ENCODE measurements at places on chromosomes 1 and 21.

GRCh38 chr21:38389354-38389676 lies 109.0 kb downstream of the ERG start:
- no peak for DNase-seq

GRCh38 chr1:210263963-210264362 lies 31.4 kb downstream of the SERTAD4 start:
- DNase-seq: no peak

DNA sequence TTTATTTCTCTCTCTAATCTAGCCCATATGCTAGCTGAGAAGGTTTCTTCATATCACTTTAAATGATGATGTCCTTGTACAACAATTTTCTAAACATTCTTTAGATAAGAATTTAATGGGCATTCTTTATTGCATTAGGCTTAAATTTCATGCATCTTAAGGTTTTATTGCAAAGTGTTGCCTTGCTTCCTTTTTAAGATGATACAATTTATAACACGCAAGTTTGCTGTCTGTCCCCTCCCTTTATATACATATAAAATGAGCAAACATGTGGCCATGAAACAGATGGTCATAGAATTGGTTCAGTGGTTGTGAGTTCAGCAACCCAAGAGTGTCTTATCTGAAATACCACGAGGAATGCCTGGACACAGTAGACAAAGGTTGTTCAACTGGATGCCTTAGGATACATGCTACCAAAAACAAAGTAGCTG lies 12.1 kb downstream of the NBPF3 start:
- DNase-seq: no peak

GRCh38 chr1:109763646-109764415 lies at the start of gene EPS8L3:
Gene EPS8L3, minus strand, starts transcription at chr1:109763923. Its CDS starts 2,174 bp downstream, at chr1:109761749.
- no peak for DNase-seq

GRCh38 chr1:232872738-232873137 lies 67.5 kb downstream of the MAP10 start:
- DNase-seq: no peak

- DNase-seq: no peak
Measured at GRCh38 chr1:193794239-193794638, 607.8 kb upstream of the B3GALT2 start.

DNA sequence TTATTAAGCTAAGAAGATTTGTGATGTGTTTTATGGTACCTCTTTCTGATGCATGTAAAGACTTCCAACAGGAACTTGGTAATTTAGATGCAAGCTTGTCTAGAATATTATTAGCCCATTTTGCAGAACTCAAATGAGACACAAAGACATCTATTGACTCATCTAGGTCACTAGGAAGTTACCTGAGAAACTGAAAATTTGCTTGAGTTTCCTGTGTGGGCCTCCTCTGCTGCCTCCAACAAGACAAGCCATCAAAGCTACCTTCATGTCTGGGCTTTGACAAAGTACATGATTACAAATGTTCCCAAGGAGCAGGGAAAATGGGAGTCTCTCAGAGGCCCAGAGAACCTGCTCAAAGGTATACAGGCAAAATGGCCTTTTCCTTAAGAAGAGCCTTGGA lies 5.6 kb downstream of the RUNX1 start:
- DNase-seq: no peak

- DNase-seq: no peak
Measured at GRCh38 chr21:42981214-42981523, 6.8 kb downstream of the PKNOX1 start.

GRCh38 chr1:50308878-50309277 lies 114.4 kb downstream of the DMRTA2 start:
- DNase-seq: no peak

DNA sequence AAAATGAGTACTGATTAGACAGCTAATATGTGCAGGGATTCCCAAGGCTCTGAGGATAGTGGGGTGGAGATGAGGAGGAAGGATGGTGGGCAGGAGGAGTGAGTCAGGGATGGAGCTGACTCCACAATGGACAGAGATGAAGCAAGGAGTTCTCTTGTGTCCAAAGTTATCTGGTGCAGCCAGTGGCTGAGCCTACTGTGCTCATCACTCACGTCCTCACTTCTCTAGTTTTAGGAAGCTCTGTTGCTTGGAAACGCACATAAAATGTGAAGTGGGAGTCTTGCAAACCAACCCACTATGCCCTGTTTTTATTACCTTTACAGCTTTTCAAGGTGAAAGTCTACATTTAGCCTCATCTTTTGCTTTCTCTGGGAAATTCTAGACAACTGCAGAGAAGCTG lies 36.5 kb upstream of the SAMD13 start:
- no peak for DNase-seq

DNA sequence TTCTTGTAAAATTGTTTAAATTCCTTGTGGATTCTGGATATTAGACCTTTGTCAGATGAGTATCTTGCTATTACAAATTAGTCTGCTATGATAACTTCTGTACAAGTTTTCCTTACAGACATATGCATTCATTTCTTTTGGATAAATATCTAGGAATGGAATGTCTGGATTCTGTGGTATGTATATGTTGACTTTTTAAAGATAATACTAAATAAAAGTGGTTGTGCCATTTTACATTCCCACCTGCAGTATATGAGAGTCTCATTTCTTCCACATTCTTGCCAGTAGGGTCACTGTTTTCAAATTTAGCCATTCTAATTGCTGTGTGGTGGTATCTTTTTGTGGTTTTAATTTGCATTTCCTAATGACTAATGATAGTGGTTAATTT lies 53.9 kb downstream of the SYDE2 start:
- DNase-seq: no peak

DNA sequence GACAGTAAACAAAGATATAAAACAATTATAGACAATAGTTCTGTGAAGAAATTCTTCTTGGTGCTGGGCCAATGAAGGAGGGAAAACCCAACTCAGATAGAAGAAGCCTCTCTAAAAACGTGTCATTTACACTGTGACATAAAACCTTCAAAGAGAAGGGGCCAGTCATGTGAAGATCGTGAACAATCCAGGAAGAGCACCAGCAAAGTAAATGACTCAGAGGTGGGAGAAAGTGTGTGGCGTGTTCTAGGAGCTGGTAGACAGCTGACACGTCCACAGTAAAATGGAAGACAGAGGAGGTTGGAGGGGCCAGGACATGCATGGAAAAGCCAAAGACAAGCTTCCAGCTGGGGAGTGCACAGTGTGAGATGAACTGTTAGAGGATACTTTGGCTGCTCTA lies 143.6 kb downstream of the VAV3 start:
- no peak for DNase-seq

DNA sequence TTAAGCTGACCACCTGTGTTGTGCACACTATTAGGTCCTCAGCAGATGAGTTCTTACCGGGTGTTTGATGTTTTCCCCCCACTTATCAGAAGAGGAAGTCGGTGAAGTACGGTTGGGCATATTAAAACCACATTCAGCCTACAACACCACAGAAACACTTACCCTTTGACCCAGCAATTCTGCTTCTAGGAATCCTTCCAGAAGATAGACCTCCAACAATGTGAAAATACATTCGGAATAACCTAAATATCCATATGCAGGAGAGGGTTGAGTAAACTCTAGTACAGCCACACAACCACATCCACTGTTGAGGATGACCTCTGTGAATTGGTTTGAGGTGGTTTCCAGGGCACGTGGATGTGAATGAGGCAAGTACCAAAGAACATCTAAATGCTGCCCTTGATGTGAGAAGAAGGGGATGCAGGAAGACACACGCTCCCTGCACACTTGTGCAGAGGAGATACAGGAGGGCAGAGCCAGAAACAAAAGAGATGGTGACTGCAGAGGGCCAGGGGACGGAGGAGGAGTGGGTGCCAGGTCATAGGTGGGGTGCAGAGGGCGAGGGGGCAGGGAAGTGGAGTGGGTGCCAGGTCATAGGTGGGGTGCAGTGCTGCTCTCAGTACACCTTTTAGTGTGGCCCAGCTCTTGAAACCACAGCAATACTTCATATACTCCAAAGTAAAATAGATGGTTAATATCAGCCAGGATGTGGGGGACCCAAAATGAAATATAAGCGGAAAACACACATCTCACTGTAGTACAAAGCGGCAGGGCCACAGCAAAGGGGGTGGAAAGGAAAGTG lies 12.8 kb downstream of the ADARB1 start:
- DNase-seq: no peak

- DNase-seq: no peak
Measured at GRCh38 chr1:153629971-153630370, 1.7 kb downstream of the S100A1 start.

- DNase-seq: no peak
Measured at GRCh38 chr1:60090655-60091054, 17.1 kb upstream of the C1orf87 start.

DNA sequence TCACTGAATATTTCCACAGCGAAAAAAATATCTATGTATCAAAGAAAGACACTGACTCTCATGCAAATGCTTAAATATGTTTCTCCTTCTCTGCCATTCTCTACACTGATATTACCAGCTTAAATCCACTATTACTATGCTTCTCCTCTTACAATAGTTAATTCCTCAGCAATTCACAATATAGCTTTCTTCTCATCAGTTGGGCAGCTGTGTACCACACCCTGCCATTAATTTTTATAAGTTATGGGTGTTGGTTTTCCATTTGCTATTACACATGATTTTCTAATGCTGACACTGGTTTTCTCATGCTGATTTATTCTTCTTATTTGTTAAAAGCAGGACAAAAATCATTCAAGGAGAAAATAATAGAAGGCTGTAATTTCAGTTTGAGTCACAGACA lies 251.8 kb downstream of the TBX15 start:
- no peak for DNase-seq

DNA sequence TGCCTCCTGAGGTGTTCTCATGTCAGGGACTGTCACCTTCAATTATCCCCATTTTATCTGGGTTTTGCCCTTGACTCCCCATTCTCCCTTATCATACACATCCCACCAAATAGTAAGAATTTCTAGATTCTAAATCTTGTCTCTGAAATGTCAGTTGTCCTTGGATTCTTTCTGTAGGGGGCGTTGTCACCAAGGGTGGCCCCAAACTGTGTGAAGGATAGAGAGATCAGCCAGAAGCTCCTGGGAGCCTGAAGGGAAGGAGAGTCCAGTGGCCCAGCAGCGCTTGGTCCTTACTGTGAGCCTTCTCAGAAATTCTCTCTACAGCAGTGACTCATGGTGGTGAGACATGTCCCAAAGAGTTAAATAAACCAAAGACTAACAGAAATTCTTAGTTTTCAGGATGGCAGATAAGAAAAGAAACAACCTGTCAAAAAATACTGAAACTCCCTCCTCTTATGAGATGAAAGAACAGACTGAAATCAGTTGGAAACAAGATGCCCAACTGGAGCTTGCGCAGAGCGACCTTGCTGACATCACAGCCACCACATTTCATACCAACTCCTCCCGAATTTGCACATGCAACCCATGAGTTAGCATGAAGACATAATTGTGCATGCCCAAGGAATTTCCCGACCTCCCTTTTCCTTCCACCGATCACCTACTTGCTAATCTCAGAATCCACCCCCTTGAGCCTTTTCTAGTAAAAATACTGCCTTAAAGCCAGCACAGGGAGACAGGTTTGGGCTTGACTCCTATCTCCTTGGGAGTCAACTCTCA lies 109.8 kb downstream of the ELAVL4 start:
- no peak for DNase-seq

- DNase-seq: no peak
Measured at GRCh38 chr1:50493710-50494109, 70.5 kb upstream of the DMRTA2 start.

DNA sequence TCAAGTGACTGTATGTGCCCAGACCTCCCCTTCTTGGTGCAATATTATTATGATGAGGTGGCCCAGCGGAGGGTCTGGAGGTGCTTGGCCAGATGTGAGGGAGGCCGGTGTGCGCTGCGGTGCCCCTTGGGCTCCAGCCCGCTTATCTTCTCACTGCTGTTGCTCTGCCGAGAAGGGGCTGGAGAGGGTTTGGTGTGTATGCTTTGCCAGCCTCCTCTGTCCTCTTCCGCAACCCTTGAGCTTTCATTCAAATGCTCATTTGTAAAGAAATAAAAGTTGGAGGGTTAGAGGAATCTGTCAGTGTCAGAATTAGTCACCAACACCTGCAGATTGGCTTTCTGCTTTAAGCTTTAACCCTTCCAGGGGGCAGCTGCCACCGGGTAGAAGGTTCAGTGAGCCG lies 19.7 kb downstream of the RNF220 start:
- DNase-seq: no peak

- DNase-seq: no peak
Measured at GRCh38 chr21:16194788-16195537, 465.2 kb downstream of the USP25 start.

- no peak for DNase-seq
Measured at GRCh38 chr1:98323906-98324358, 337.6 kb upstream of the SNX7 start.

GRCh38 chr1:109876617-109877316 lies 33.9 kb upstream of the CSF1 start:
- no peak for DNase-seq

DNA sequence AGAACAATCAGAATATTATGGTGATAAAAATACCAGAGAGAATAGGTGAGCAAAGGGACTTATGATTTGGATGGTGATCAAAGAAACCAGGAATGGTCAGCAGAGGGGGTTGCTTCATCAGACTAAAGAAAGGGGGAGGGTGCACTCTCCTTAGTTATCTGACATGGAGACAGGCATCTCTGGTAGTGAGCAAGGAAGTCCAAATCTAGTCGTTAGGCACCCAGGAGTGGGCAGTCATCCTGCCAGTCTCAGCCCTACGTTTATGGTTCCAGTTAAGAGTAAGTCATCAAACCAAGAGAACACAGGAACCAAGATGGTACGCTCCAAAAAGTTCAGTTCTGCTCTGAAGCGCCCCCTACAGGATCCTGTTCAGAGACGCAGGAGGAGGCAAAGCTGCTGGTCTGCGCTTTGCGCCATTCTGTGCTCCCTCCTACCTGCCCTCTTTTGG lies 28.6 kb downstream of the EBNA1BP2 start:
- DNase-seq: no peak

- no peak for DNase-seq
Measured at GRCh38 chr1:205500240-205501233, 3.9 kb upstream of the CDK18 start.

DNA sequence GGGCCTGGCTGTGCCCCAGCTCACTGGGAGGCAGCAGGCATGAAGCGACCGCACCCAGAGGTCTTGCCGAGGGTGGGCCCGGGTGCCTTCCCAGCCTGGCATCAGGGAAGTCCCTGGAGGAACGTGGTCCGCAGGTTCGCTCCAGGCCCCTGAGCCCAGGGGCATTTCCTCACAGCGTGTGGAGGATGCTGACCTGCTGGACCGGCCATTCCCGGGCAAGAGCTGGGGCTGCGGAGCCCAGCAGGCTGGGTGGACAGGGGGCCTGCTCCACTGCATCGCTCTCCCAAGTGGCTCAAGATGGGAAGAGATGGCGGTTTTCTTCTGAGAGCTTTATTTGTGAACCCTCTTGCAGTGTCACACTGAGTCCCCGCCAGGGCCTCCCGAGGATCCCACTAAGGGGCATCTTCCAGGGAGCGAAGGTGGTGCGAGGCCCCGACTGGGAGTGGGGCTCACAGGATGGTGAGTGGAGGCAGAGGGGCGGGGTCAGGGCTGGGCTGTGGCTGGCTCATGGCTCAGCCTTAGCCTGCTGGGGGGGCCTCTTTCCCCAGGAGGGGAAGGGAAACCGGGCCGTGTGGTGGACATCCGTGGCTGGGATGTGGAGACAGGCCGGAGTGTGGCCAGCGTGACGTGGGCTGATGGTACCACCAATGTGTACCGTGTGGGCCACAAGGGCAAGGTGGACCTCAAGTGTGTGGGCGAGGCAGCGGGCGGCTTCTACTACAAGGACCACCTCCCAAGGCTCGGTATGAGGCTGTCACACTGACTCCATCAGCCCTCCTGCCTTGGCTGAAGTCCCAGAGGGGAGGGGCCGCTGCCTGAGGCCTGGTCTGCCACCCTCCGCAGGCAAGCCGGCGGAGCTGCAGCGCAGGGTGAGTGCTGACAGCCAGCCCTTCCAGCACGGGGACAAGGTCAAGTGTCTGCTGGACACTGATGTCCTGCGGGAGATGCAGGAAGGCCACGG lies 7.2 kb upstream of the MMP23B start:
- DNase-seq: no peak

All from activated T-helper 1 cell treated with anti-CD3 and anti-CD28 coated beads, Interleukin-2, amount 50 U/mL, for 16 hours (primary cell).